CD4-positive, alpha-beta T cell treated with Interleukin-2 at 100 ng/mL for 4 hours (primary cell): ENCODE measurements at places on chromosomes 4 and X.

DNA sequence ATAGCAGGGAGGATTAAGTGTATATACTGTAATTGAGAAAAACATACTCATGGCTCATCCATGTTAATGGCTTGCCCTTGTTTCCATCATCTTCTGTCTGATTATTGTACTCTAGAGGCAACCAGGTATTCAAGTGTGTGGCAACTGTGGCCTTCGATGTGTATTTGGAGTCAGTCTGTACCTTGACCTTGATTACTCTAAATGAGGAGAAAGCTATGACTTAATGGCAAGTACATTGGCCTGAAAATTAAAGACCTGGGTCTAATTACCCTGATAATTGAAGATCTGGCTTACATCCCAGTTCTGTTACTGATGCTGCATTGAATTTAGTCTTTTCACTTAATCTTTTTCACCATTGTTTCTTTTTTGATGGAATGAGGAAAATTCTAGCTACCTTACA lies 409.2 kb downstream of the CCSER1 start:
- no peak for DNase-seq

- DNase-seq = no peak
These were observed 14.8 kb downstream of the SPINK2 start for GRCh38 chr4:56806666-56807065.

GRCh38 chr4:82755650-82756049 lies 42.9 kb downstream of the SCD5 start:
- DNase-seq = no peak

GRCh38 chr4:121252224-121252806 lies 88.2 kb upstream of the TNIP3 start:
- peak; percentile 68 for DNase-seq

GRCh38 chrX:22629105-22629725 lies 356.5 kb downstream of the CBLL2 start:
- no peak for DNase-seq

- no peak for DNase-seq
These were observed 392.5 kb downstream of the BCOR start for GRCh38 chrX:39705290-39705689.

DNA sequence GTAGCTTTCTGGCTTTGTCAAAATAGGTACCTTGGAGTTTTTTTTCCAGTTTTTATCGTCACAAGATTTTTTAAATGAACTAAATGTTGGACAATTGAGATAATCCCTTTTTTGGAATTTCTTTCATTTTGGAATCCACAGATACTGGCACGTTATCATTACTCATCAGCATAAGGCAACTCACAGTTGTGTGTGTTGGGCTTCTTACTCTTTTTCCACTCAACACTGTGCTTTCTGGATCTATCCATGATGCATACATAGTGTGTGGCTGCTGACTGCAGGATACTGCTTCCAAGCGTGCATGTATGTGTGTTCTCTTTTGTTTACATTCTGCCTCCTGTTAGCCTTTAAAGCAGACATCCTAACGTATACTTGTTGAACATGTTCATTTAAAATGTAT lies 113.5 kb upstream of the FAM9A start:
- no peak for DNase-seq

DNA sequence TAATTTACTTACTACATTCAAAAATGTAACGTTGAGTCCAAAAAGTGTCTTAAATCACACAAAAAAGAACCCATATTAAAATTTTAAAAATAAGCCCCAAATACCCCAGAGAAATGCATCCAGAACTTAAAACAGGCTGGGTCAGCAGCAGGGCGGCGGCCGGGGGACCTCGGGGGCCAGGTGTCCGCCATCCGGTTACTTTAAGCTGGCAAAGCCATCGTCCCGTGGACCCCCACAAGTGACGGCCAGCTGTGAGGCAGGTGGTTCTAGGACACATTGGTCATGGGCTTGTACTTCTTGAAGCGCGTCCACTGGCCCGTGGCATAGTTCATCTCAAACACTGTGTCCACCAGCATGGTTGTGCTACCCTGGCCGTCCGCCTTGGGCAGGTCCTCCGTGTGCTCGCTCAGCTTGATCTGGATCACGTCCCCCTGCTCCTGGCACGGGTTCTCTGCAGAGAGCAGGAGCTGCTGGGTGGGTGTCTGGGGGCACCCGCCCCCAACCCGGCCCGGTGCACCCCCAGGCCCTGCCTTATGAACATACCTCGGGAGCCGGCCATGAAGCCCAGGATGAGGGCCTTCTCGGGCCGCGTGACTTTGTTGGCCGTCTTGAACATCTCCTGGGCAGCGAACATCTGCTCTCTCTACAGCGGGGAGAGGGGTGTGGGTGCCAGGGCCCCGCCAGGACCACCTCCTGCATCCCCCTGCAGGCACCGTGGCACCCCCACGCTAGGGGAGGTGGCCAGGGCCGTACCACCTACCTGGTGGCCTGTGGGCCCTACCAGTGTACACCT lies 25.5 kb downstream of the NELFA start:
- no peak for DNase-seq

DNA sequence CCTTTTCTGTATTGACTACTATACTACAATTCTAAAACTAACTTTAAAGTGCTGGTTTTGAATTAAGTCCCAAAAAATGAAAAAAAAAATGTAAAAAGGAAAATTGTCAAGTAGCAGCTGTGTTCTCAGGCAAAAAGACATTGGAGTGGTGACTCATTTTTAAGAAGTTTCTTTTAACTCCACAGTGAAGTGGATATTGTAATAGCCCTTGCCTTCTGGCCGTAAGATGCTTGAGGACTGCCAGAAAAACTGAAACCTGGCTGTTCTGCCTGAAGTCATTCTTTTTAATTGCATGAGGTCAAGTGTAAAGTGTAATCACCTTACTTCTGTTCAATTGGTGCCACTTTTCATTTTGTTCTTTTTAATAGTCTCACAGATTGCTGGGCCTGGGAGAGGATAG lies 28.9 kb downstream of the SPANXD start:
- no peak for DNase-seq

GRCh38 chrX:1941321-1941720 lies 326.5 kb downstream of the ASMT start:
- DNase-seq = no peak

DNA sequence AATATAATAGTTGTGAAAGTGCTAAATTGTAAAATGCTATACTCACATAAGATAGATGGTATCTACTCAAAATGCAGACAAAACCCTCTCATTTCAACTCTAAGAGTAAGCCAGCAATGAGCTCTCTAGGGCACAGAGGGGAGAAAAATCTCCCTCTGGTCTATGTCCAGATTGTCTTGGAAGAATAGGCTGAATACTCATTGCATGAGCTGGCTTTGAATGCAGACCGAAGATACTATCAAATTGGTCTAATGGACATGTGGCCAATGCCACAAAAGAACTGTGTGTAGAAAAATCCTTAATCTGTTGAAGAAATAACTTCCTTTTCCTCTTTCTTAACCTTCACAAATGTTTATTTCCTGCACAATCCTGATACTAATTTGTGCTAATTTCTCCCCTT lies 3.5 kb downstream of the ZXDA start:
- DNase-seq = no peak

- DNase-seq = no peak
These were observed 714.5 kb upstream of the TENM3 start for GRCh38 chr4:181528570-181529184.

GRCh38 chrX:22516893-22517292 lies 244.2 kb downstream of the CBLL2 start:
- DNase-seq = no peak

GRCh38 chrX:53373307-53373706 lies 49.1 kb downstream of the SMC1A start:
- no peak for DNase-seq

GRCh38 chr4:7638984-7639789 lies 204.5 kb upstream of the PSAPL1 start:
- DNase-seq = peak; percentile 6

GRCh38 chr4:30094887-30095286 lies 625.3 kb upstream of the PCDH7 start:
- DNase-seq = no peak

DNA sequence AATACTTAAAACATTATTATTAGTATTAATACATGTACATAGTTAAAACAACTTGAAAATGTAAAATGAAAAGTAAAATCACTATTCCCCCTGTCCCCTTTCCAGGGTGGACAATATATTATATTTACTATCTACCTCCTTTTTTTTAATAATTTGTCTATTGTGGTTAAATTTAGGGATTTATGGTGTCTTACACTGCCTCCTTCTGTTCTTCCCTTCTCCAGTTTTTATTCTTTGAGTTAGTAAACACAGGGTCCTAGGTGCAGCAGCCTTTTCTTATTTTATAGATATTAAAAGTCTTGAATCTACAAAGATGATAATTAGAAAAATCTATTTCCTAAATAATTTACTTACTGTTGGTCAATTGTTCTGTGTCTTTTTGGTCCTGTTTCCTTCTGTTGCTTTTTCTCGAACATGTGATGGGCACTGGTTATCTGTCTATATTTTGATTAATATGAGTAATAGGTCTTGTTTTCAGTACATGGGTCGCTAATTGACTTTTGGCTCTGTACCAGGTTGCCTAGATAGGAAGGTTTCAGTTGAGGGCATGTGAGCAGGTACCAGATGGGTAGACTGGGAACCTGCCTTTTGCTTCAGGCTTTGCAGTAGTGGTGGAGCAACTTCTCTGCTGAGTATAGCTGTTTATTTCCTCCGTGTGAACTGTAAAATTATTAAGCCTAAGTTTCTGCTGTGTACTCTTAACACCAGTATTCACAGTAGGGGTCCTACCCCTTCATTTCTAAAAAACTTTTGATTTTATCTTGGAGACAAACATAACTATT lies 1.1 kb downstream of the NUDT9 start:
- DNase-seq = peak; percentile 3

DNA sequence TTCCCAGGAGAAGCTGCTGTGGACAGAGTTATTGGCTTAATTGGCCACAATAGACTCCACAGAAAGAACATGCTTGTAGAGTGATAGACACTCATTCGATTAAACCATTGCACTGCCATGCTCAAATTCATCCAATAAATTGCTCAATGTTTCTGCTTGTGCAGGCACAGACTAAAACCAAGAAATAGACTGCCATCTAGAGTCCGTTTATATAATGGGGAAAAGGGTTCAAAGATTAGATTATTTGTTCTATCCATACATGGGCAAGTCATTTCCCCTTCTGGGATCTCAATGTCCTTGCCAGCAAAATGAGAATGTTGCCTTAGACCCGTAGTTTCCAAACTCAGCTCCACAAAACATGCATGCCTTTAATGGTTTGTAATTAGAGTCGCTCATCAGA lies 8.7 kb downstream of the SMIM10 start:
- peak; percentile 15 for DNase-seq

DNA sequence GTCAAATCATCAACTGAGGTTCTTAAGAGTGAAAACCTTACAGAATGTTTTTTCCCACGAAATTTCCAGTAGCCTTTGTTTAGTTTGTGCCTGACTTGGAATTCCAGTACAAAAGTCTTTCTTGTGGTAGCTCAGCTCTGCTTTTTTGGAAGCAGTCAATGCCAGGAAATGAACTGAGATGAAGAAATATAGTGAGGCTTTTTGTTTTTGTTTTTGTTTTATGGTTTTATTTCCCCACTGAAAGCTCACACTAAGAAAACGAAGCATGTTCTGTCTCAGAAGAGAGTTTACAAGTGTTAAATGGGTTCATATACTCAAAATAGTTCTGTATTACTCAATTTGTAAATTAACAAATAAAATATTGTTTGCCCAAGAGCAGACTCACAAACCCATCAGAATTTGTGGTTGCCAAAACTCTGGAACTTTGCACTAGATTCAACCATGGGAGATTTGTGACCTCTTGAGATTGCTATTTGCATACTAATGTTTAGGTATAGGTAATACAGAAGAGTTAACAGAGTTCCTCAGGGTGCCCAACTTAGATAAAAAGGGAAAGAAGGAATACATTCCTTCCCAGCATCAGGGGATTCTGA lies 1060.8 kb downstream of the FAT4 start:
- no peak for DNase-seq

GRCh38 chr4:59565836-59566235 lies 1634.3 kb upstream of the ADGRL3 start:
- DNase-seq = no peak

- DNase-seq = no peak
These were observed 5.1 kb upstream of the RBM41 start for GRCh38 chrX:107123750-107124149.

- DNase-seq = no peak
These were observed 28.0 kb downstream of the PDHA2 start for GRCh38 chr4:95867919-95868318.

DNA sequence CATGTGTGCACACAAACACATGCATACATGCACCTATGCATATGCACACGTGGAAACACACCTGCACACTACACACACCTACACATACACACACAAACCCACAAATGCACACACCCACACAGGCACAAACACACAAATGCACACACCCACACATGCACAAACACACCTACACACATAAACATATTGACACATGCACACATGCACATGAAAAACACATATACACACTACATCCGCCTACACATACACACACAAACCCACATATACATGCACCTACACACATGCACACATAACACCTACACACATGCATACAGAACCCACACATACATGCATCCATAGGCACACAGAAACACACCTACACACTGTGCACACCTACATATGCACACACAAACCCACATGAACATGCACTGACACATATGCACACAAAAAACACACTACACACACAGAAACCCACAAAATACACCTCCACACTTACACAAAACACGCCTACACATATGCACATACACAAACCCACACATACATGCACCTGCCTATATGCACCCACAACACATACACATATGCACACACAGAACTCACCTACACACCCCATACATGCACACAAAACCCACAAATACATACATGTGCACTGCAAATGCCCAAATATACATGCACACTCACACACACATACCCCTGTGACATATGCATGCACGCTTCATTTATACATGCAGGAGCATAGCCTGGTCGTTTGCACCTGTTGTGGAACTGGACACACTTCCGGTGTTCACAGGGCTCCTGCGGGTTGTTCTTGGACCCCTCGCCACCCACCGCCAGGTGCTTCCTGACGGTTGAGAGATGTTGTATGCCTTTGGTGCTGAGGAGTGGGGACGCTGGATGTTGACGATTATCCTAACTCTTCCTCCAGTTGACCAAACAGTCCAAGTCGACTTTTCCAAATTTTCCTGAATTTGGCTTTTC lies 22.1 kb downstream of the CD99 start:
- DNase-seq = no peak

GRCh38 chr4:145609481-145610427 lies 9.4 kb upstream of the MMAA start:
- peak; percentile 64 for DNase-seq

GRCh38 chr4:67542076-67542475 lies 3.2 kb downstream of the CENPC start:
- no peak for DNase-seq

GRCh38 chr4:176492646-176493302 lies 173.0 kb downstream of the SPCS3 start:
- no peak for DNase-seq

- DNase-seq = no peak
These were observed 29.5 kb downstream of the TAPT1 start for GRCh38 chr4:16196482-16197393.

GRCh38 chr4:26356081-26356501 lies 35.3 kb downstream of the RBPJ start:
- no peak for DNase-seq

GRCh38 chrX:66200855-66201795 lies 37.1 kb downstream of the HEPH start:
- DNase-seq = no peak
